ENCODE measurements at places on chromosomes 5 and 9.

DNA sequence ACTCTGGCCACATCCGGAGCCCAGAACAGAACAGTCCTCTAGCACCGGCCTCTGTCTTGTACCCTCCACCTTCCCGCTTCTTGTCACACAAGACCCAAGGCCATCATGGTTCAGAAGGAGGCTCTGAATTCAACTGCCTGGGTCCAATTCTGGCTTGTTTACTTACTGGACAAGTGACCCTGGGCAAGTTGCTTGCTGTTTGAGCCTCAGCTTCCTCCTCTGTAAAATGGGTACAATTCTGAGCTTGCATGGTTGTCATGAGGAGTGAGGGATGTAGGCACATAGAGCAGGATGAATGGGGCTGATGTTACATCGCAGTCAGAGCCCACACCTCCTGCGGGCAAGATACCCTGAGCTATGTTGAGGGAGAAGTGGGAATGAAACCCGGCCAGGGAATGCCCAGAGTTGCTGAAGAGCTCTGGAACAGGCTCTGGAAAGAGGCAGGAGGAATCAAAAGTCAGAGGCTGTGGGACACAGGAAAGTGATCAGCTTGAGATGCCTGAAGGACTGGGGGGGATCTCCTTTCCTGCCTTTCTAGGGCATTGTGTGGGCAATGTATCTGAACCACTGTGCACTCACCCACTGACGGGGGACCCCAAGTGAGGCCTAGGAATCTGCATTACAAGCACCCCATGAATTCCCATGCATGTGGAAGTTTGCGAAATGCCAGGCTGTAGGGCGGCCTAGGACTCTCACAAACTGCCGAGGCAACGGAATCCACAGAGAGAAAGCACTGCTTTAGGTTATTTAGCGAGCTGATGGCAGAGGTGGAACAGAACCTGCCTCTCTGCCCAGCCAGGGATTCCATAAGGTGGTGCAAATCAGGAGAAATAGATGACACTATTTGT, 29.4 kb upstream of the IL17B start:
- DNase-seq: no peak

- no peak for DNase-seq
Observed at GRCh38 chr5:97476852-97477534, 293.9 kb upstream of the RIOK2 start.

GRCh38 chr9:107612136-107612535, 122.6 kb upstream of the KLF4 start:
- no peak for DNase-seq

GRCh38 chr5:142736247-142736632, 33.9 kb upstream of the ARHGAP26 start:
- DNase-seq: no peak

DNA sequence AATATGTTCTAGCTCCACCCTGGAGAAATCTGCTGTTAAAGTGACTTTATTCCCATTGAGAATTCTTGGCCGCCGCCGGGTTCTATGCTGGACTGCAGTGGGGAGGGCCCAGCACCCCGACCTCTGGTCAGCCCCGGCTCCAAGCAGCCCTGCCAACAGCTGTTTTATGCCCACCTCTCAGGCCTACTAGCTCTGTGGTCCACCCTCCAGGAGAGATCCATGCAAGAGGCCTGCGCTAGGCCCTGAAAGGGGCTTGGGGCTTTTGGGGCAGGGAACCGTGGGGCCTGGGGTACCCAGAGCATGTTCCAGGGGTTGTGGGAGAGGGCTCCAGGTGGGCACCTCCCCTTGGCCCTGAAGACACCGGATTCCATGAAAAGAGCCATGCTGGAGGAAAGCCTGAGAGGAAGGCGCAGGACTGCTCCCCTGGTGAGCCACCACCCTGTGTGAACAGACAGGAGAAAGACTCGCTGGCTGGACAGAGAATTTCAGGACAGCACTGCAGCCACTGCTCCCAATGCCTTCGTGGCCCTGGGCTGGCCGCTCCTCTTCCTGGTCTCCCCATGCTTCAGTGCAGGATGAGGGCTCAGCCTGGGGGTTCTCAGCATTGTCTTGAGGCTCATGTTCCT, 44.6 kb upstream of the RUFY1 start:
- no peak for DNase-seq

GRCh38 chr9:123064716-123065115, 31.2 kb downstream of the GPR21 start:
- DNase-seq: no peak

DNA sequence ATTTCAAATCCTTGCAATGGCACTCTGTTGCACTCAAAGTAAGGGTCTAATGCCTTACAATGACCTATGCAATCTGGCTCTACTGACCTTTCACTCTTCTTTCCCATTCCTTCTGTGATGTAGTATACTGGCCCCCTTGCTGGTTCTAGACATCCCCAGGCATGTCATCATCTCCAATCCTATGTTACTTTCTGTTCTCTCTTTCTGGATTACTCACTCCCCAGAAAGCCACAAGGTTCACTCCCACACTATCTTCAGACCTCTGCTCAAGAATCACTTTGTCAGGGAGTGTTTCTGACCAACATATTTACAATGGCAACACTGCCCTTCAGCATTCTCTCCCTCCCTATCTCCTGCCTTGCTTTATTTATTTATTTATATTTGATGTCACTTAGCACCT, 802.2 kb upstream of the WWC1 start:
- DNase-seq: no peak

DNA sequence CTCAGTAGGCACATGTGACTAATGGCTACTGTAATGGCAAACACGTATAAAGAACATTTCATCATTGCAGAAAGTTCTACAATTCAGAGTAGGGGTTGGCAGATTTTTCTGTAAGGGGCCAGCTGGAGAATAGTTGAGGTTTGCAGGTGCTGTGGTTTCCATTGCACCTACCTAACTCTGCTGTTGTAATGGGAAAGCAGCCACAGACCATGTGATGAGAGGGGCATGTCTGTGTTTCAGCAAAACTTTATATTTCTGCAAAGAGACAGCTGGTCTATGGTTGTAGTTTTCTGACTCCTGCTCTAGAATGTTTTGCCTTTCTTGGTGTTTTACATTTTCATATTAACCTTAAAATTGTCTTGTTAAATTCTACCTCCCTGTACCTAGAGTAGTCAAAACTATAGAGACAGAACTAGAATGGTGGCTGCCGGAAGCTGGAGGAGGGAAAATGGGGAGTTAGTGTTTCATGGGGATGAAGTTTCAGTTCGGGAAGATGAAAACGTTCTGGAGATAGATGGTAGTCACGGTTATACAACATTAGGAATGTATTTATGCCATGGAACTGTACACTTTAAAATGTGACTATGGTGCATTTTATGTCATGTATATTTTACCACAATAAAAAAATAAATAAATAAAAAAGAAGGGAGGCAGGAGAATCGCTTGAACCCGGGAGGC, 44.3 kb downstream of the NUP214 start:
- DNase-seq: peak; percentile 21

DNA sequence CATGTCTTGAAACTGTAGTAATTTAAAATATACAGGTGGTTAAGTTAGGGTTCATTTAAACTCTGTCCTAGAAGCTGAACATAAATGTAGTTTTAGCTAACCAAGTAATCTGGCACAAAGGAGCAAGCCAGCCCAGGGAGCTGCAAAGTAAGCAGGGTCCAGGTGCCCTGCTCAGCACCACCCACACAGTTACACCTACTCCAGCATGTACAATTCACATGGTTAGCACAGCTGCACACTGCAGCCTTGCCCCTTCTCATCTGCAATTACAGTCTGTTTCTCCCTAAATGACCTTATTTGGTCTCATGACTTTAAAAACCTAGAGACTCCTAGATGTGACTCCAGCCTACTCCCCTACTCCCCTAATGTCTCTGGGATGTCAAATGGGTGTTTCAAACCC, 128.4 kb downstream of the EPB41L4A start:
- DNase-seq: no peak

GRCh38 chr5:88544136-88544645, 275.5 kb upstream of the TMEM161B start:
- DNase-seq: no peak

- DNase-seq: no peak
Observed at GRCh38 chr5:125257057-125257972, 510.9 kb upstream of the ZNF608 start.

- no peak for DNase-seq
Observed at GRCh38 chr5:110478895-110479294, 247.6 kb downstream of the TMEM232 start.

GRCh38 chr9:121216271-121216805, 14.7 kb upstream of the RAB14 start:
- DNase-seq: no peak

DNA sequence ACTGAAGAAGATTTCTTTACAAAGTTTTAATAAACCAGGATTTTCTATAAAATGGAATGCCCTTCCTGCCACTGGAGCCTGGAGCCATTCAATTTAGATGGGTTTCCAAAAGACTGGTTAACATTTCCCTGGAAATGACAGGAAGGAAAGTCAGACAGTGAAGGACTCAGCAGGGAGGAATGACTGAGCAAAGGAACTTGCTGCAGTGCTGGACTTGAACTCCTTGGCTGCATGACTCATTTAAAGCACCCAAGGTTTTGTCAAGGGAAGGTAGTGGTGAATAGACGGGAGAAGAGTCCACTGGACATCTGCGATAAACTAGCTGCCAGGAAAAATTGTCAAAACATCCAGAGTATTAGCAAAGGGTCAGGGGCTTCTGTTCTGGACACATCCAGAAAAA, 163.8 kb upstream of the SLC28A3 start:
- no peak for DNase-seq

DNA sequence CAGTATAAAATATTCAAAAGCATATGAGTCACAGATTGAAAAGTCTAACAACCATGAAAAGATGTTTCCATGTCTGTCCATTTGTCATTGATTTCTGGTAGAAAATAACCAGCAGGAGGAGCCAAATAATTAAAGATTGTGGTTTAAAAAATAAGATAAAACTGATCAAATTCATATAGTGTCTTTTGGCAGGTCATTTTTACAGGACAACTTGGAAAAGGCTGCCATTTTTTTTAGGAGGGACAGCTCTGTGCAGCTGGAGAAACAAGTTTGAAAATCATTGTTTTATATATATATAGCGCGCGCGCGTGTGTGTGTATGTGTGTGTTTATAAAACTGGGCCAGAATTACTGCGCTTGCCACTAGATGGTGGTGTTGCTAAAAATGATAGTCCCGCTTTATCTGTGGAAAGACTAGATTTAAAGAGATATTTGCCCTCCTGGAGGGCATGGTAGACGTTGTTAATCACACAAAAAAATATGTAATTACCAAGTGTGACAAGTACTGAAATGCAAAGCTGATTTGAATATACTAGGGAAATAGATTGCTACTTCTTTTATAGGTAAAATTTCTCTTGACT, 1.3 kb upstream of the TRMO start:
- peak; percentile 67 for DNase-seq

GRCh38 chr9:33813712-33814641, 3.0 kb upstream of the UBE2R2 start:
- peak; percentile 34 for DNase-seq

DNA sequence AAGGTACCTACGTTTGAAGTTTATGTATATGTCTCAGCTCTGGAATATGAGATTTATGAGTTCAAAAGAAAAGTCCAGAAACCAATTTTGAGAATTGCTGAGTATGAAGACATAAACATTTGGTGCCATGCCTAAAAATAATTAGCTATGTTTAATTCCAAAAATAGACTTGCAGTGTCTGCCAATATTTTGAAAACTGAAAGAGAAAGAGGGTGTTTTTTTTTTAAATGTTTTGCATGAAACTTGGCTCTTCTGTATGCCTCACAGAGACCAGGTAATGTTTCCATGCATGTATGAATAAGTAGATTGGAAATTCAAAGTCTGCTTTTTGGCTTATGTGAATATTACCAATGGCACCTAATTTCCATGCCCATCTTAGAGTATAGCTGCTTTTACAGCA, 634.4 kb upstream of the C9orf72 start:
- DNase-seq: no peak

GRCh38 chr5:67725604-67726003, 490.0 kb upstream of the PIK3R1 start:
- DNase-seq: no peak

DNA sequence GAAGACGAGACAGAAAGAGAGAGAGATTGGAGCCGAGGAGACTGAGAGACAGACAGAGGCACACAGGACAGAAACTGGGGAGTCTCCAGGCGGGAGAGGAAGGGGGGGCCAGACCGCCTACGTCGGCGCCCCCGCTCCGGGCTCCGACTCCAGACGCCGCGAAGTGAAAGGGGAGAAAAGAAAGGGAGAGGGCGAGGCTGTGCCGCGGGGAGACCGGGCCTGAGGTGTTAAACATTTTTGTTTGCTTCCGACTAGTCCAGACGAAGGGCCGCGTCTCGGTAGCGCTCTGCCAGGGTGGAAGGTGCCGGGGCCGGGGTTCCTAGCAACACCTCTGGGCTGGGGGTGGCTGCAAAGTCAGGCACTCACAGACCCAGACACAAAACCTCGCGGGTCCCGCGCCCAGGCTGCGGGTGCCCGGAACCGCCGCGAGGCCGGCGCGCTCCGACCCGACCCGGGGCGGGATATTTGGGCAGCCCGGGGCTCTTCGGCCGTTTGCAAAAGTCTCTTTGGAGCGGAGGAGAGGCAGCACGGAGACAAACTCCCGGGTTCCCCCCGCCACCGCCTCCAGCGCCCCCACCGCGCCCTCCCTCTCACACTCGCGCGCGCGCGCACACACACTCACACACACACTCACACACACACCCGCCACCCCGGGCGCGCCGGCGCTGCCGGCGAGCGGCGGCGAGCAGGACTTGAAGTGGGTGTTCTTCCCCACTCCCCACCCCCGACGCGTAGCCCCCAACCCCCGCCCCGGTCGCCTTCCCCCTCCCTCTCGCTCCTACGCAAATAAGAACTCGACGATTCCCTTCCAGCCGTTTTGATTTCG, 626 bp upstream of the FST start:
- DNase-seq: peak; percentile 87

DNA sequence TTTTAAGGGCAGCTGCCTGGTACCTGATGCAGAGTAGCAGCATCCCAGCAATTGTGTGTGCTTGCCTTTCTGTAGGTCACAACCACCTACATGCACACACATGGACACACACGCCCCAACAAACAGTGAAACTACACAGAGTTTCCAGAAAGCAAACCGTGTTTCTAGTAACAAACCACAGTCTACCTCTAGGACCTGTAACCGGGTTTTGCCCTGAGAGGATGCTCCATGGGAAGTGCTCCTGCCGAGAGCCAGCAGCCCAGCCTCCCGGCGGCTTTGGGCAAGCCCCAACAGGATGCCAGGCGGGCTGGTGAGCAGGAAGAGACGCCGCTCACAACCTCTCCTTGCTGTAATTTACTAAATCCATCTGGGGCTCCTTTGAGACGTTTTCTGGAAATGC, 4.1 kb upstream of the TCF7 start:
- DNase-seq: no peak

DNA sequence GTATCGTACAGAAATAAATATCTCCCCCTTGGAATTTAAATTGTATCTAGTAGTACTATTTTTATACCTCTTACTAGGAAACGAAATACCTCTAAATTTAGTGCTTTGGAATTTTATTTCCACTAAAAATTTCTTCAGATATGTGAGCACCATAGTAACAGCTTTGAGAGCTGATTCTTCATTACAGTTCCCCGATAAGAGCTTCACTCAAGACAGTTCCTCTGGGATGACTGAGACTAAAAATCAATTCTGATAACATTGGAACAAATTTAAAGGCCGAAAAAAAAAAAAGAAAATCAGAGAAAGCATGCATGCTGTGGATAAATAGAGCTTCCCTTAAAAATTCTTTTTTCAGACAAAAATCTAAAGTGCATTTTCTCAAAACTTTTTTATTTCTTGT, 68.5 kb upstream of the MEF2C start:
- DNase-seq: no peak

All from right kidney (tissue), 9 donors.